ENCODE measurements at places on chromosomes 7 and 10.

DNA sequence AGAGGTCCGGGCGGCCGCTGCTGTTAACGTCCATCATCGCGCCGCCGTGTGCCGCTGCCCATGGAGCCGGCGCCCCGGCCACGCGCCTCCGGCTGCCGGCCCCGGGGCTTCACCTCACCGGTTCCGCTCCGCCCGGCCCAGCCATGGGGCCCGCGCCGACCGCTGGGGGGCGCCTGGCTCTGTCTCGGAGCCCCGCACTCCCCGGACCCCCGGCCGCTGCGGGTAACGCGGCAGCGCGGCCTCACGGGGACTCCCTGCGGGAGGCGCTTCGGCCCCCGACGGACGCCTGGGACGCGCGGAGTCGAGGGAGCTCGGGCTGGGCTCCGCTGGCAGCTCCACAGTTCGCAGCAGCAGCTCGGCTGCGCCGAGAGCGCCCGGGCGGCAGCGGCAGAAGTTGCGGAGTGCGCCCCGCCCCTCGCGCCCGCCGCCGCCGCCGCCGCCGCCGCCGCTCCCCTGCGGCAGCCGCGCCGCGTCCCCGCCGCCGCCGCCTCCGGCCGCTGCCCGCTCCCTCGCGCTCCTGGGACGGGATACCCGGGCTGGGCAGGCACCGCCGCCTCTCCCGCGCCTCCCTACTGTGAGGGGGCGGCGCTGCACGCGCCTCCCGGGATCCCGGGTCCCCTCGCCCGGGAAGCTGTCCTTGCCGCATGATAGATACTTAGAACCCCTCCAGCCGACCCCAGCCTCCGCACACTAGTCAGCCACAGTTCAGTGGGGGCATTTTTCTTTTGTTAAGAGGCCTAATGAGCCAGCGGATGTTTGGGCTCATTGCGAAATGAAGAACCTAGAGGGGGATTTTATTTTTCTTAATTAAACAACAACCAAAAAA is at the start of gene HTR7:
TSS of gene HTR7 (minus strand) at position 405 of the 826 bp plus-strand sequence. CDS start at position 37, 368 bp downstream.
- peak; percentile 25 for DNase-seq

DNA sequence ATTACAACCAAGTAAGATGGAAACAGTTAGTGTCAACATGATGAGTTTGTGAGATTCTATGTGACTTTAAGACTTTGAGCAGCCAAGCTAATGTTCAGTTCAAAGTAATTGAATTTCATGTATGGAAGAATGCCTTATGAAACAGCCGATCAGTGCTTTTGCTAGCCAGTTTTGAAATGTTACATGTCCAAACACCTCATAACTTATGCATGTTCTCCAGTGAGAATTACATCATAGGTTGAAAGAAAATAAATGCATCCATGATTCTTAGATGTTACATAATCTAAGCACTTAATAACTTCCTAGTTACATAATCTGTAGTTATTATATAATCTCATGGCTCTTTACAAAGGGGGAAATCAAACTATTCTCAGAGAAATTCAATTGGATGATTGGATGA is 211.3 kb downstream of the BICC1 start:
- no peak for DNase-seq

DNA sequence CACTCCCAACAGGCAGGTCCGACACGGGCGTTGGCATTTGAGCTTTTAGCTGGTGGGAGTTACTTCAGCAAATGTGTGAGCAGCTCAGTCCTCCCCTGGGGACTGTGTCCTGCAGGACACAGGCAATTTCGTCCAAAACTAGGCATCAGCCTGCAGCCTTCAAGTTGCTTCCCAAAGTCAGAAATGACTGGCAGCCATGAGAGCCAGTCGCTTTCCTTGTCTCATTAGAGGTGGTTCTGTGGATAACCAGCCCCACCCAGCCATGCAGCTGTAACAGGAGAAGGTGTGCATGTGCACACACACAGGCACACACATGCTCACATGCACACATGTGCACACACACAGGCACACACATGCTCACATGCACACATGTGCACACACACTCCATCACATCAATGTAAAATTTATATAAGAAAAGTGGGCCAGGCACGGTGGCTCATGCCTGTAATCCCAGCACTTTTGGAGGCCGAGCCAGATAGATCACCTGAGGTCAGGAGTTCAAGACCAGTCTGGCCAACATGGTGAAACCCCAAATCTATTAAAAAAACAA is 138.8 kb upstream of the TCERG1L start:
- no peak for DNase-seq

DNA sequence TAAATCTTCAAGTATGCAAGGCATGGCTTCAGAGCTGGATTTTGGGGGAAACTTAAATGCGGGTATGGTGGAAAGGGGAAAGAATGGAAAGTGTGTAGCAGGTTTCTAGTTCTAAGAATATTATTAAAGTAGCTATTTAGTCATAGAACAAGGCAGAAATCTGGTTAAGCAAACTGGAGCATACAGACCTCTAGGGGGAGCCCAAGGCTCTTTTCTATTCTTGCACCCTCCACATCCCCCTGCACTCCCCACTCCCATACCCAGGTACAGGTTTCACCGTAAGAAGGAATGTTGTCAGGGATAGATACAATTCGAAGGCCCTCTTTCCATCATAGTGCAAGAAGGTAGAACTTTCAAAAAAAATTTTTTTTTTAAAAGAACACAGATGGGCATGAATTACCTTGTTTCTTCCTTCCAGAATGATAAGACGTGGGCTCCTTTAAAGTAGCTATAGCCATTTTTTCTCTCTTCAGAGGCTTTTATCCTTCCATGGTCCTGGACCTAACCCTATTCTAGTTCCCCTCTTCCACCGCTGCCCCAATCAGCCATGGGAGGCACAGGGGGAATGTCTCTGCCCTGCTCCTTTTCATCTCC is 41.5 kb upstream of the SMIM30 start:
- DNase-seq: no peak

DNA sequence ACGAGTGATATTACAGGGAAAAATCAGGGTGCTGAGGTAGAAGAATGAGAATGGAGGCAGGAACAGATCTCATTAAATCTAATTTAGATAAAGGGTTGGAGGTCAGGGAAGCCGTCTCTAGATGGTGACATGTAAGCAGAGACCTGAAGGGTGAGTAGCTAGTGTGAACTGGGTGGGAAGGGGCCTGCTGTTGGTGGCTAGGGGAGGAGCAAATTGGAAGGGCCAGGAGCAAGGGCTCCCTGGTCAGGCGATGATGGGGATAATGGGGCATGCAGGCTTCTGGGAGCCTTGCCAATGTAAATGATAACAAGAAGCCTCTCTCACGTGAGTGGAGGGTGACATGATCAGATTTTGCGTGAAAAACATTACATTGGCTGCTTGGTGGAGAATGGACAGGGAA is 76.3 kb downstream of the WDFY4 start:
- DNase-seq: no peak

Data from stimulated activated CD8-positive, alpha-beta memory T cell treated with anti-CD3 and anti-CD28 coated beads, Interleukin-4, amount 100 ng/mL, for 1 hour (primary cell).